ENCODE measurements at places on chromosomes 2 and 18. TPM values are rescaled to one million over a fixed set of nuclear protein-coding genes. Genes with fewer than 3 reads are reported as not detected.

The GCKR gene
- 0.13 TPM for polyA plus RNA-seq

- peak; percentile 59 for DNase-seq
Observed at GRCh38 chr2:189580241-189580651, 340 bp downstream of the SLC40A1 start.

- no peak for DNase-seq
Observed at GRCh38 chr2:10613263-10613662, 76.5 kb downstream of the NOL10 start.

The PLGLB1 gene
- 8.2 TPM for polyA plus RNA-seq

The PLCL1 gene
- 15.7 TPM for polyA plus RNA-seq

- DNase-seq, result no peak
Observed at GRCh38 chr2:206984206-206984605, 44.9 kb downstream of the CPO start.

- DNase-seq, result no peak
Observed at GRCh38 chr18:21084511-21085078, 27.0 kb downstream of the ROCK1 start.

GRCh38 chr2:231527955-231528635, 2.1 kb downstream of the NMUR1 start:
- no peak for DNase-seq

- no peak for DNase-seq
Observed at GRCh38 chr2:21895200-21895599, 771.4 kb downstream of the TDRD15 start.

GRCh38 chr2:13545320-13545719, 828.6 kb downstream of the TRIB2 start:
- DNase-seq, result no peak

GRCh38 chr18:50869150-50869549, 9.8 kb upstream of the ME2 start:
- DNase-seq, result no peak

DNA sequence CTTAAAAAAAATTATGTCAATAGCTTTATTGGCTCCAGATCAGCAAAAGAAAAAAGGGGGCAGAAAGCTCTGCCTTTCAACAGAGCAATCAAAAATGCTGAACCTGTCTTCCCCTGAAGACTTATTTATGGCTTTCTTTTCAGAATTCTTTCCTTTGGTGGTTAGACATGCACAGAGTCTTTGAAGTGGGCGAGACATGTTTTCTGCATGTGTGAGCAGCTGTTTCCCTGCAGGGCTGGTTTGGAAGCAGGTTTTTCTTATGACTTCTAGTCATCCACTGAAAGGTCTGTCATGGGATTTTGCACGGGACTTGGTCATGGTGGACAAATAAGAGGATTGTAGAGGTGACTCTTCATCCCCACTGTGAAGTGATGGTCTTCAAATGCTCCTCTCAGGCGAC, 160.3 kb downstream of the VAPA start:
- DNase-seq, result no peak

DNA sequence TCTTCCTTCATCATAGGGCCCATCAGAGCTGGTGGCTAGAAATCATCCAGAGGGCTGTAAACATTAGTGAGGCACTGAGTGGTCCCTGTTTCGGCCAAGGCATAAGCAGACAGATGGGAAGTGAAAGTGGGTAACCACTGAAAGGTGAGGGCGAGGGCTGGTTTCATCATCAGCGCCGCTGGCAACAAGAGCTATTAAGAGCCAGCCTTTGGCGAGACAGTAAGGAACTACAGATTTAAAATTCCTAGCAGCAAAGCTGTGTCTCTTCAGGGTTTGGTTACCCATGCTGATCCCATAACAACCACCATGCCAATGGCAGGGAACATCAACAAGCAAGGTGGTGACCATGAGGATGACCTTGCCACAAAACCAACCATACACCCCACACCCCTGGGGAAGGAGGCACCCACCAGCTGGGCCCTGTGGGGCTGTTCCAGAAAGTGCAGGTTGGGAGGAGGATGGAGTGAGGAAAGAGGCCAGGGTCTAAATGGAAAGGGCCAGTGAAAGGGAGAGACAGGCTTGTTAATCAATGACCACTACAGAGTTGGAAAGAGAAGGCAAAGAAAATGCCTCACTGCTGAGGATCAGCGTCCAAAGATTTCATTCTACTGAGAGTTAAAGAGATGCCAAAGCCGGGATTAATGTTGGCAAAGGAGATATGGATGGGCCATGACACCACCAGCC, 9.0 kb upstream of the SLC20A1 start:
- DNase-seq, result no peak

The CMPK2 gene
- 2.4 TPM for polyA plus RNA-seq

The SPATA3 gene
- polyA plus RNA-seq, result not detected

The RBM43 gene
- 10.1 TPM for polyA plus RNA-seq

GRCh38 chr18:80200932-80201672, 46.2 kb downstream of the PARD6G start:
- DNase-seq, result no peak

DNA sequence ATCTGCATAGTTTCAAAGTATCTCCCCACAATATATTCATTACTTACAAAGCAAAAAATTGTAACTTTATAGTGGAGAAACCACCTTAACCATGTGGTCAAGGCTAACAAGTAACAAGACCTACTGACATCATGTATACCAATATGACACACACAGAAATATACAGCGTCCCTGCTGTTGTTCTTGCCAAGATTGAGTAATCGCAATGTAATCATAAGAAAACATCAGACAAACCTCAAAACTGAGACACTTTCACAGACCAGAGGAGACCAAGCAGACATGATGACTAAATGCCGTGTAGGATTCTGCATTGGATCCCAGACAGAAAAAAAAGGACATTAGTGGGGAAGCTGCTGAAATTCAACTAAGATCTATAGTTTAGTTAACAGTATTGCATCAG, 123.0 kb downstream of the ACAA2 start:
- no peak for DNase-seq

- no peak for DNase-seq
Observed at GRCh38 chr2:8872821-8873432, 35.5 kb upstream of the KIDINS220 start.

The ZSWIM2 gene
- not detected for polyA plus RNA-seq

The HS6ST1 gene
- 3.1 TPM for polyA plus RNA-seq

- DNase-seq, result no peak
Observed at GRCh38 chr2:52934323-52934898, 833.2 kb upstream of the CHAC2 start.

The DSG2 gene
- polyA plus RNA-seq, result 3.3 TPM

- no peak for DNase-seq
Observed at GRCh38 chr2:233011702-233012131, 1.3 kb downstream of the NGEF start.

DNA sequence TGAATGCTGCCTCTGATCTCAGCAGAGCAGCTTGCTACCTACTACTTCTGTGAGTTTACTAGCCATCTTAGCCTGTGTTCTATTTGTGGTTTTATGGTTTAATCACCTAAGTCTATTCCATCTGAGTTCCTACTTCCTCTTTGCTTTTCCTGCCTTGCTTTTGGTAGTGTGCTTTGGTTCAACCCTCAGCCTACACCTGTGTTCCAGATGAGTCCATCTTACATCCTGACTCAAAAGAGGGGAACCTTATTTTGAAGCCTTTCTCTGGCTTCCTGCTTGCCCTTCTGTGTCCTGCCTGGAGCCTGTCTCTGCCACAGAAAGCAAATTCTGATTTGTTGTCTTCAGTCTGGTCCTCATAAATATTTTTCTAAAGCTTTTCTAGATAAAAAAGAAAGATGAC, 530.3 kb upstream of the MEX3C start:
- DNase-seq, result no peak

- DNase-seq, result no peak
Observed at GRCh38 chr2:189559579-189560272, 20.9 kb downstream of the SLC40A1 start.

GRCh38 chr18:6399776-6400175, 14.9 kb downstream of the L3MBTL4 start:
- DNase-seq, result no peak

The PPP1R7 gene
- polyA plus RNA-seq, result 74.0 TPM

DNA sequence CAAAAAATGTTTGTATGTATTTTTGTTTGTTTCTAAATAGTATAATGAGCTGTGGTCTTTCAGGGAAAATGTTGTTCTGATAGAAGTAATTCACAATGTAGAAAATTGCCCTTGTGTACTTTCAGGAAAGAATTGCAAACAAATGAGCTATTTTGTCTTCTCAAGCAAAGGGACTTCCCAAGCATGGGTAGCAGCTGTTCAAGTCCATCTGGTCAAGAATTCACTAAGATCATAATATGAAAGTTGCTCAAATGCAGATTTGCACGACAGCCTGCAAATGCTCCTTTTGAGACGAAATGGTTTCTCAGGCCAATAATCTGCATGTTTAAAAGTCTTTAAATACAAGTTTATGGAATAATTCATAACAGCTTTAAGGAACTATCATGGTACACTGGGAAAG, 51.9 kb upstream of the HNMT start:
- DNase-seq, result no peak

- peak; percentile 33 for DNase-seq
Observed at GRCh38 chr2:9780368-9781130, 62.7 kb upstream of the TAF1B start.

DNA sequence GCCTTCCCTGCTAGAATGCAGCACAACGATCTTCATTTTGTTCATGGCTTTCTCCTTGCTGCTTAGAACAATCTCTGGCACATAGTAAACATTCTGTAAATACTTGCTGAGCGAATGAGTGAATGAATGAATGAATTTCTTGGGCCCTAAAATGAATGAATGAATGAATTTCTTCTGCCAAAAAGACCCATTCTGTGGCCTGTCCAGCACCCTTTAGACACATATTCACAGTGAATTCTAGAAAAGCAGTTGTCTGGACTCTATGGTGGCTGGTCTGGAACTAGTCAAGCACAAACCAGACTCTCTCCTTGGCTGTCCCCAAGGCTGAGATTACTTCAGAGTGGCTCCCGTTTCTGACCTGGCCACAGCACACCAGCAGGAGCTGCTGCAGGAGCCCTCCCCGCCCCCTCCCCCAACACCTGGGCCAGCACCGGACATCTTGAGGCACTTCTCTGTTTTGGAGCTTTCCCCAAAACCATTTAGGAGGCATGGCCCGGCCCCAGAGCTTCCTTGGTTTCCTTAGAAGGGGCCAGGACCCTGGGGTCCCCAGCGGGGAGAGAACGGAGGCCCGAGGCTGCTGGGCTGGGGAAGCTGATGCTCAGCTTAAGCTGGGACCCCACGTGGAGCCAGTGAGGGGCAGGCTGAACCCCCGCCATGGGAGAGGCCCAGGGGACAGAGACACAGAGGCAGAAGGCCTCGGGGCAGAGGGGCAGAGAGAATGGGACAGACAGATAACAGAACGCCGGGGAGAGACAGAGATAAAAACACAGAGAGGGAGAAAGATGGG, 159.0 kb downstream of the ZFP36L2 start:
- peak; percentile 71 for DNase-seq

- no peak for DNase-seq
Observed at GRCh38 chr2:15939854-15940660, at the start of gene MYCN. TSS of gene MYCN (plus strand) at chr2:15940550. CDS start at chr2:15942065, 1,515 bp downstream.

DNA sequence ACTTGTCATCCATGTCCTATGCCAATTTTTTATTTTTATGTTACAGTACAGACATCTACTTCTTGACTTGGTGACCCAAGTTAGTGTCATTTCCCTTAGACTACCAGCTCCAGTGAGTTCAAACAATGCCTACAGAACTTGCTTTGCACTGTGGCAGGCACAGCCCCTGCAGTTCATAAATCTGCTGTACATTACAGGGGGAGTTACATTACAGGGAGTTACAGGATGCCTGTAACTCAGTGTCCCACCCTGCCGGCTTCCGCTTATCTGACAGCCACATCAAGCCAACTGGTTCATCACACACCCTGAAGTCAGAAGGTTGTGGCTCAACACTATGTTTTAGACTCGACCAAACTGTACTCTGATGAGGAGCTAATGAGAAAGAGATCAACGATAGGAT, 7.8 kb upstream of the NPAS2 start:
- no peak for DNase-seq

The SLC16A14 gene
- 0.36 TPM for polyA plus RNA-seq

DNA sequence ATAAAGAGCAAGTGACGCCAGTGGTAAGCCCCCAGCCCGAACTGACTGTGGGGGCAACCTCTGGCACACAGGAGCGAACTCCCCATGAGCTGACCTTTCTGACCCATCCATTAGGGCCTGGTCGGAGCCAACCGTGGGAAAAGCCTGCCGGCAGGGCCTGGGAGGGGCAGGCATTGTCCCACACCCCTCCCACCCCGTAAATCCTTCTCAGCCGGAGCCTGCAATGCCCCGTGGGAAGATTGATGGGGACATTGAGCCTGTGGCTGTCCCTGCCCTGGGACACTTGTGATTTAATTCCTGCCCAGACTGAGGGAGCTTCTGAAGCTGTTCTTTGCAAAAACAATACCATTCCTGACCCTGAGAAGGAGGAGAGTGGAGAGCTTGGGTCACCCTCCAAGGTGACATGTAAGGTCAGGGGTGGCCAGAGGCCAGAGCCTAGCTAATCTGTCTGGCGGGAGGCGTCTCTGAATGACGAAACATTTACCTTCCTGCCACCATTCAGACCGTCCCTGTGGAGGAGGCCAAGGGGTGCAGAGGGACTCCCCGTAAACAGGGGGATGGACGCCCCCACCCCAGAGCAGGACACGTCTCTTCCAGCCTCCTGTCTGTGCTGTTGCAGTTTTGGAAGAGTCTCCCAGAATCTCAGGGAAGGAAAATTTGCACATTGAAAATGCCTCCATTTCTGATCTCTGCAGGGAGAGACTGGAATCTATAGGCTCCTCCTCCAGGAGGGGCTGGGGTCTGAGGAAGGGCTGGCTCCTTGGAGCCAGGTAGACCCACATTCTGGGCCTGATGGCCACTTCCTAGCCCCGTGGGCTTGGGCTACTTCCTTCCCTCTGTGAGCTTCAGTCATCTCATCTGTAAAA, 51.2 kb upstream of the HS6ST1 start:
- peak; percentile 54 for DNase-seq

The HK2 gene
- 4.3 TPM for polyA plus RNA-seq

- no peak for DNase-seq
Observed at GRCh38 chr2:447902-448665, 160.2 kb upstream of the ALKAL2 start.

DNA sequence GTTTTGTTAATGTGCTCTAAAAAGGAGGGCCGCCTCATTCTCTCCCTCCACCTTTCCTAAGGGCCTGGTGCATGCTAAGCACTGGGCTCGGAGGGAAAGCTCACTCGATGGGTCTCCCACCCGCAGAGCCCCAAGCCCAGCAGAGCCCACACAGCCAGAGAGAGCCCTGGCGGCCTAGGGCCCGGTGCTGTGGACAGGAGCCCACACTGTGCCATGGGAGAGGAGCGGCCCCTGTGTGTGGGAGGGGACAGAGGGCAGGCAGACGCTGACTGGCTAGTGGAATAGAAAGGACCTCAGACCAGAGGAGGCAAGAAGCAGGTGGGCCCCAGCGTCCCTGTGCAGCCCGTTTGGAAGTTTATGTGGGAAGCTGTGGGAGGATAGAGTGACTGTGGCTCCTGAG, 49.4 kb upstream of the KCNF1 start:
- DNase-seq, result no peak

The SULT1C3 gene
- not detected for polyA plus RNA-seq

The POTEI gene
- not detected for polyA plus RNA-seq

The FASTKD1 gene
- 7.0 TPM for polyA plus RNA-seq

All from aorta (tissue), 5 donors.